ENCODE measurements at places on chromosomes 5 and 9. TPM values are rescaled to one million over a fixed set of nuclear protein-coding genes. Genes with fewer than 3 reads are reported as not detected.

DNA sequence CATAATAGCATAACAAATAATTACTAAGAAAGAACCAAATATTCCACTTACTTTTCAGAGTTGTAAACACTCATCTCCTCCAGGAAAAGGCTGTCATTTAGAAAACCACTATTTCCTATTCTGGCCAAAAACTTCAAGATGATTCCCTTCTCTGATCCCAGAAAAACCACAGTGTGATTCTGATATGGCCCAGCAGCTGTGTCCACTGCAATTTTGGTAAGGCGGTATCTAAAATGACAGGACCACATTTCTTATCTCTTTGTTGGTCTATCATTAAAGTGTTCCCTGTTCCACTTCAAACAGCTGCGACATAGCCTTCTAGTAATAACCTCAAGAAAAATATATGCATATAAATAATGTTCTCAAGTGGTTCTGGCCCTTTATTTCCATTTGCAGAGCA is 96.1 kb downstream of the SEMA6A start:
- no peak for DNase-seq

GRCh38 chr5:100496296-100496695 is 38.9 kb upstream of the FAM174A start:
- no peak for DNase-seq

- DNase-seq = no peak
Observed at GRCh38 chr9:3012842-3013241, 168.9 kb upstream of the PUM3 start.

DNA sequence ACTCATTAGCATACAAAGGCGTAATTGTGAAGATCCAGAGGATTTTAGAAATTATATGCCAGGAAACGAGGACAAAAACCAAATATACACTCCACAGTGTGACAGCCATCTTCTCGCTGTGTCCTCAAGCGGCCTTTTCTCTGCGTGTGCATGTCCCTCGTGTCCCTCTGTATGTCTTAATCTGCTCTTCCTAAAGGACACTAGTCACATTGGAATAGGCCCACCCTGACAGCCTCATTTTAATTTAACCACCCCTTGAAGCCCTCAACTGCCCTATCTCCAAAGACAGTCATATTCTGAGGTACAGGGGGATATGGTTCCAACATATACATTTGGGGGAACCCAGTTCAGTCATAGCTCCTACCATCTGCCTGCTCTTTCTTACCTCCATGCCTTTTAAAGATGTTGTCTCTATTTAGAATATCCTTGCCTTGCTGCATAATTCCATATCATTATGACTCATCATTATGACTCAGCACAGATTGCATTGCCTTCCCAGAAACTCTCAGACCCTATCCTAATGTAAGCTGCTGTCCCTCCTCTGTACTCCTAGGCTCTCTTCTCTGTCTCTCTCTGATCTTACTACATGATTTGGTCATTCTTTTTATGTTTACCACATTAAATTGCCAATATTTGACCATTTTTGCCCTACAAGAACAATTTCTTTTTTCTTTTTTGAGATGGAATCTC is 210.9 kb downstream of the AOPEP start:
- DNase-seq = no peak

GRCh38 chr5:157193699-157194424 is 13.2 kb downstream of the ITK start:
- no peak for DNase-seq

- DNase-seq = no peak
Observed at GRCh38 chr5:11514705-11515432, 389.4 kb downstream of the CTNND2 start.

DNA sequence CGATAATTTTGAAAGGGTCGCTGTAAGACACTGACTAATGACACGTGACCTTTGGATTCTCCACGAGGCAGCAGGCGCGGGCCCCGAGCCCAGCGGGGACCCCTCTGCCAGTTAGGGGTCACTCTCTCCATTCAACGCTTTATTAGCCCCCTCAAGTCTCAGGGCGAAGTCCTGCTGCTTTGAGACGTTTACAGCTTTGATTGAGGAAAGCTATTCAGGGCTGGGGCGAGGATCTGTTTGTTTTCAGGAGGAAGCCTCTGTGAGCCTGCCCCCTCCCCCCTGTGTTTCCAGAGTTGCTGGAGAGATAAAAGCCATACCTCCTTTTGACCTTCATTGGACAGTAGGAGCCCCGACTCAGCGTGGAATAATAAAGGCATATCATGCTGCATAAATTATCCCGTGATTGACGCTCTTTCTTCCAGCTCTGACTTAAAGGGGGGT is 31.4 kb upstream of the MSX2 start:
- DNase-seq = no peak

- DNase-seq = no peak
Observed at GRCh38 chr5:89735082-89735481, 674.5 kb downstream of the CETN3 start.

DNA sequence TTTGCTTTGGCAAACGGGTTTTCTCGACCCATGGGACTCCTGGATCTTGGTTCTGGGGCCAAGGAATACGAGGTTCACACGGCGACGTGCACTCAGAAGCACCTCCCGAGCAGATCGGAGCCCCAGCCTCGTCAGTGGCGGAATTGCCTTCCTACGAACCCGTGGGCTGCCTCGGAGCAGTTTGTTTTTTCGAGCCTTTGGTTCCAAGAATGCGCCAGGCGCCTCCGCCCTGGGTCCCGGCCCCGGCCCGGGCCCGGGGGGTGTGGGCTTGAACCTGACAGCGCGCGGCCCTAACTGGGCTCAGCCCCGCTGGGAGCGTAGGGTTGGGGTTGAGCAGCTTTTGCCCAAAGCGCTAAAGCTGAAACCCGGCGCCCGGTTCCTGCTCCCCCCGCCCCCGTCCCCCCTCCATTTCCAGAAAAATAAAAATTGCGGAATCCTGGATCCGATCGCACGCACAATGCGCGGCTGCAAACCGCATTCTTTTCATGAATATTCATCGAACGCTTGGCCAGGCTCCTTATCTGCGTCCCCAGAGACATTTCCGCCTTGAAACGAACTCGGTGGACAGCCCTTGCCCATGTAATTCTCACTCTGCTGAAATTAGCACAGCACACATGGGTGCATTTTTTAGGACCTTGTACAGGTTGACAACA is 1.0 kb downstream of the BASP1 start:
- peak; percentile 70 for DNase-seq

DNA sequence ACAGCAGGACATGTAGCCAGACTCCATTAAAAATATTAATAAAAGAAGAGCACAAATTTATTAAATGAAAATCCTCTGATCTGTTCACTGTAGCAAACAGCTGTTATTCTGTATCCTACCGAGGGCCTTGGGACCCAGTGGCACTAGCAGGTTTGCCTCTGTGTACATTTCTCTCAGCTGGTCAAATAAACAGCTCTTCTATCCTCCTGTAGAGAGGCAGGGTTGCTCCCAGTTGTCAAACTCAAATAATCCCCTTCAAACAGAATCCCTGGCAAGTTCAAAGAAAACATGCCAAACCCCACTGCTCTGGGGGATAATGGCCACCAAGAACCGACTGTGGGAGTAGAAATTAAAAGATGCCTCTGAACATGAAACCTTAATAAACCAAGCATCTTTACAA is 1262.0 kb upstream of the DMAC1 start:
- no peak for DNase-seq

- no peak for DNase-seq
Observed at GRCh38 chr5:55694152-55694830, 17.8 kb downstream of the SLC38A9 start.

DNA sequence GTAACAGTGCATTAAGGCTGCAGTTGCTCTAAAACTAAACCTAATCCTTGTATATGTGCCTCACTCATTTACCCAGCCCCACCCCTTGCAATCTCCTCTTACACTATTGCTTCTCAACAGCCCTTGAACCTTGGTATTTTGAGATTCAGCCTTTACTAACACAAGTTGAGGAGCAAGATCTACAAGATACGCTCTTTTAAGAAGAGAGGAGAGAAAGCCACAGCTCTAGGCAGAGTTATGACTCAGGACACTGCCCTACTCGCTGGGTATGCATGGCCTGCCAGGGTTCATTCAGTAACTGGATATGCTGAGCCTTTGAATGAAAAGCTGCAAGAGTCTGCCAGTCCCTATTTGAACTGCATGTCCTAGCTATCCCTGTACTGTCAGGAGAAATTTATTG is 219.5 kb downstream of the PCSK5 start:
- no peak for DNase-seq

GRCh38 chr5:133483406-133484090 is 128.8 kb downstream of the FSTL4 start:
- no peak for DNase-seq

DNA sequence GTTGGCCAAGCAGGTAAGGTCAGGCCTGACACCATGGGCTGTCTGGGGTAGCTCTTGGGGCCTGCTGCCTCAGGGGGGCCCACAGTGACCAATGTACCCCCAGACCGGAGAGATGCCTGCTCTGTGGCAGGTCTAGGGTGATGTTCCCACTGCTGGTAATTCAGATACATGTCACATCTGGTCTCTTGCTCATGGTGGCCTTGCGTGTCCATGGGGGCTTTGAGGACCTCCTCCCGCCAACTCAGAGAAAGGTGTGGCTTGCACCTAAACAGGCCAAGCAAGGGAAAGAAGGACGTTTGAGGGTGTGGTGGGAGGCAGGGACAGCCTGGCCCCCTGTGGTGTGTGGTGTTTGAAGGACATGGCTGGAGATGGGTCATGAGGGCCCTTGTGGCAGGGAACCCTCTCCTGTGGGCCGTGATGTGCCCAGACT is 75.2 kb downstream of the PHF2 start:
- peak; percentile 29 for DNase-seq

GRCh38 chr9:90795871-90796317 is 5.7 kb upstream of the SYK start:
- no peak for DNase-seq

DNA sequence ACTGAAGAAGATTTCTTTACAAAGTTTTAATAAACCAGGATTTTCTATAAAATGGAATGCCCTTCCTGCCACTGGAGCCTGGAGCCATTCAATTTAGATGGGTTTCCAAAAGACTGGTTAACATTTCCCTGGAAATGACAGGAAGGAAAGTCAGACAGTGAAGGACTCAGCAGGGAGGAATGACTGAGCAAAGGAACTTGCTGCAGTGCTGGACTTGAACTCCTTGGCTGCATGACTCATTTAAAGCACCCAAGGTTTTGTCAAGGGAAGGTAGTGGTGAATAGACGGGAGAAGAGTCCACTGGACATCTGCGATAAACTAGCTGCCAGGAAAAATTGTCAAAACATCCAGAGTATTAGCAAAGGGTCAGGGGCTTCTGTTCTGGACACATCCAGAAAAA is 163.8 kb upstream of the SLC28A3 start:
- no peak for DNase-seq

GRCh38 chr5:171306781-171307591 is 2.1 kb upstream of the TLX3 start:
- no peak for DNase-seq

- DNase-seq = no peak
Observed at GRCh38 chr5:10935536-10935935, 174.5 kb upstream of the DAP start.

DNA sequence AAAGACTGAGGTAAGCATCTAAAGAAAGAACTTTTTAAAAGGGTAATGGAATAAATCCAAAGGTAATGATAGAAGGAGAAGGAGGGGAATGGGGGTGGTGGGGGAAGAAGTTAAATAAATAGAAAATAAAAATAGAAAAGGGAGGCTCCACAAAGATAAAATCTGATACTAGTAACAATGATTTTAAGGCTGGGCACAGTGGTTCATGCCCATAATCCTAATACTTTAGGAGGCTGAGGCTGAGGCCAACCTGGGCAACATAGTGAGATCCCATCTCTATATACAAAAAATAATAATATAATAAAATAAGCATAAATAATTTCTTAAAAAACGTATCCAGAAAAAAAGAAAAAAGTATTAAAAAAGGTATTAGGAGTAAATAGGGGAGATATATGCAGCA is 89.3 kb downstream of the FNBP1 start:
- no peak for DNase-seq

- no peak for DNase-seq
Observed at GRCh38 chr9:128877852-128878251, 3.9 kb downstream of the KYAT1 start.

- no peak for DNase-seq
Observed at GRCh38 chr5:73534011-73534644, 31.3 kb downstream of the ANKRA2 start.

GRCh38 chr5:113236536-113237288 is 198.1 kb downstream of the TSSK1B start:
- no peak for DNase-seq

DNA sequence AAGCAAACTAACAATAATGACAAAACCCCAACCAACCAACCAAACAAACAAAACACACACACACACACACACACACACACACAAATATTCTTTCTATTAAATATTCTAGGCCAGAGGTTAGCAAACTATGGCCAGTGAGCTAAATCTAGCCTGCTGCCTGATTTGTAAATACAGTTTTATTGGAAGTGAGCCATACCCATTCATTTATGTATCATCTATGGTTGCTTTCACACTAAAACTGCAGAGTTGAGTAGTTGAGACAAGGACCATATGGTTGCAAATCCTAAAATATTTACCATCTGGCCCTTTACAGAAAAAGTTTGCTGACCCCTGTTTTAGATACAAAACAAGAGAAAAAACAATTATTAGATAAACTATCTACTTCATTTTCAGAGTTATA is 620.5 kb upstream of the SEMA6A start:
- no peak for DNase-seq

DNA sequence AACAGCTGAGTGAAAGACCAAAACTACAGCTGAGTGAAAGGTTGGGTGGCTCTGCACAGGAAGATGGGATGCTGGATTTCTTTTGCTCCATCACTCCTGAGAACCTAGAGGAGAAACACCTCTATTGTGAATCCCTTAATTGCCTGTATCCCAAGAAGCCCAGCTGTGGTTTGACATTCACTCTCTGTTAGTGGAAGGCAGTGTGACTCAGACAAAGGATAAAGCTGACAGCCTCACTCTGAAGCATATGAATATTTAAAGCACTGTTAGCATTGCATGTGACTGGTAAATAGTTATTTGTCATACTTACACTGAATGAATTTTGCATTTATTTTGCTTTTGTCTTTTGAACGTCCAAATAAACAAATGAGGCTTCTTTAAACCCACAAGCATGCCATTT is 367.1 kb upstream of the RIOK2 start:
- DNase-seq = no peak

- DNase-seq = no peak
Observed at GRCh38 chr5:137734331-137734730, 1.6 kb downstream of the KLHL3 start.

- no peak for DNase-seq
Observed at GRCh38 chr9:99605016-99605743, 216.5 kb upstream of the NR4A3 start.

MBLAC2 gene
- polyA plus RNA-seq = 2.3 TPM

ITK gene
- polyA plus RNA-seq = 0.34 TPM

TRIM36 gene
- polyA plus RNA-seq = 0.07 TPM

PITX1 gene
- 0.02 TPM for polyA plus RNA-seq

IRX4 gene
- polyA plus RNA-seq = not detected

SLC1A3 gene
- polyA plus RNA-seq = 21.7 TPM

PTGR1 gene
- polyA plus RNA-seq = 22.4 TPM

CDKN2B-AS1 gene
- polyA plus RNA-seq = 0.09 TPM

PLAC8L1 gene
- polyA plus RNA-seq = 0.23 TPM

TAF11L13 gene
- not detected for polyA plus RNA-seq

GPR150 gene
- 0.09 TPM for polyA plus RNA-seq

GABRP gene
- 0.11 TPM for polyA plus RNA-seq

TLN1 gene
- polyA plus RNA-seq = 171 TPM

FAM78A gene
- 50.7 TPM for polyA plus RNA-seq

CTSV gene
- 0.20 TPM for polyA plus RNA-seq

FGD3 gene
- polyA plus RNA-seq = 1.1 TPM

SH3GL2 gene
- polyA plus RNA-seq = 0.07 TPM

ERP44 gene
- 16.5 TPM for polyA plus RNA-seq

SLC6A19 gene
- polyA plus RNA-seq = not detected

CYSRT1 gene
- 0.32 TPM for polyA plus RNA-seq

FSTL4 gene
- polyA plus RNA-seq = not detected

KCNN2 gene
- 20.6 TPM for polyA plus RNA-seq

SLC25A2 gene
- polyA plus RNA-seq = 0.14 TPM

Data from right cardiac atrium (tissue), 5 donors.